ENCODE measurements at places on chromosomes 5 and 9.

DNA sequence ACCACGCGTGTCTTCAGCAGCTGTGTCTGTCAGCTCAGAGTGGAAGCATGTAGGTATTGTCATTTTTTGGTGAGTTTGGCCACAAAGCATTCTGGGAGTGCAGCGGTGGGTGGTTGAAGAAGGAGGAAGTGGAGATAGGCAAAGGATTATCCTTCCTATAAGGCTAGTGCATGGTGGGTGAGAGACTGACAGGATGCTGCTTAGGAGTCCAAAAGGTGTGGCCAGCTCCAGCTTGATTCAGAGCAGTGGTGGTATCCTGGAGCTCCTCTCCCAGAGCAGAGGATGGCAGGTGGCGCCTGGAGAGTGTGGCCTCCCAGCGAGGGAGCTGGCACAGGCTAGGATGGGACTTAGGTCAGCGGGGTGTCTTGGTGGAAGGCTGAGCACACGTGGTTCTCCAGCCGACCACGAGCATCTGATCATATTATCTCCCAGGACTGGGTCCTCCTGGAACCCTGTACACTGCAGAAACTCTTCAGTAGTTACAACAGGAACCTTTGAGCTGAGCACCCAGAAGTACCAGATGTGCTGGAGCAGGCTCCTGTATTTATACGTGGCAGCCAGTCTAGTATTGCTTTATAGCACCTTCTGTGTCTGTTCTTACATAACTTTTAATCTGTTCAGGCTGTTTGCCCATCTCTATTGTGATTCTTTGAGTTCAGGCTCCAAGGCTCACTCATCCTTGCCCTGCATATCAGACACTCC, 29.6 kb downstream of the MAML1 start:
- no peak for DNase-seq

- no peak for DNase-seq
These were observed 1.2 kb upstream of the DMRT1 start for GRCh38 chr9:840343-840742.

DNA sequence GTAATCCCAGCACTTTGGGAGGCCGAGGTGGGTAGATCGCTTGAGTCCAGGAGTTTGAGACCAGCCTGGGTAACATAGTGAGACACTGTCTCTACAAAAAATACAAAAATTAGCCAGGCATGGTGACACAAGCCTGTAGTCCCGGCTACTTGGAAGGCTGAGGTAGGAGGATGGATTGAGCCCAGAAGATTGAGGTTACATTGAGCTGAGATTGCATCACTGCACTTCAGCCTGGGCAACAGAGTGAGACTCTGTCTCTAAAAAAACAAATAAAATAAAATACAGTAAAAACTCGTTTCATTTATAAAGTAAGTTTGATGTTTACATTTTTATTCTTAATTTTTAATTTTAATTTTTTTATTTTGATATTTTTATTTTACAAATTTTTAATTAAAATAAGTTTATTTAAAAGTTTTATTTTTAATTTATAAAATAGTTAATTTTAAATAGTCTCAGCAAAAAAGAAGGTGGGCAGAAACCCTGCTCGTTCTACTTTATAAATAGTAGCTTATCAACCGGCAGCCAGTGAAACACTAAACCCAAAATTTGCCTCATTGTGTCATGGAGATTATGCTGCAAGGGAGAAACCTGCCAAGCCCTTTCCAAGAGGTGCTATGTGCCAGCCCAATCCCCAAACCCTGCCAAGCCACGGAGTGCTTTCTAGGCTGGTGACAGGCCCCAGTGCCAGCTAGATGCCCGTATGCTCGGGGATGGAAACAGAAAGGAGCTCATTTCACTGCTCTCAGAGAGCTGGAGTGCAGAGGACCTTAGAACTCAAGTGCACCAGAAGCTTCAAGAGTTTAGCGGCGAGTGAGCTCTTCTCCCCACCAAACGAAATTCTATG, 38.9 kb downstream of the SERINC5 start:
- DNase-seq: peak; percentile 88

DNA sequence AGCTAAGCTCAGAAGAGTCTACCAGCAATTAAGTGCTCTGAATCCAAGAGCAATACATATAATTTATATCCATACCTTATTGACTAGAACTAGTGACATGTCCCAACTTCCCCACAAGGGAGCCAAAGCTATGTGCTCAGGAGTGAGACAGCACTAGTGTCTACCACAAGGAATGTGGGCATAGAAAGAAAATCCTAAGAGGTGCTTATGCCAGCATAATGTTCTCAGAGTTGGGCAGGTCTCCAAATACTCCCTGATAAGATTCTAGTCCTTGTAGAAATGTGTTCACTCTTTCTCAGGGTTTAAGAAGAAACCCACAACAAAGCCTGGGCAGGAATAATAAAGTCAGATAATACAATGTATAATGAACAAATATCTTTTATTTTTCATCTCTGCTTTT, 275.1 kb downstream of the BRINP1 start:
- no peak for DNase-seq

DNA sequence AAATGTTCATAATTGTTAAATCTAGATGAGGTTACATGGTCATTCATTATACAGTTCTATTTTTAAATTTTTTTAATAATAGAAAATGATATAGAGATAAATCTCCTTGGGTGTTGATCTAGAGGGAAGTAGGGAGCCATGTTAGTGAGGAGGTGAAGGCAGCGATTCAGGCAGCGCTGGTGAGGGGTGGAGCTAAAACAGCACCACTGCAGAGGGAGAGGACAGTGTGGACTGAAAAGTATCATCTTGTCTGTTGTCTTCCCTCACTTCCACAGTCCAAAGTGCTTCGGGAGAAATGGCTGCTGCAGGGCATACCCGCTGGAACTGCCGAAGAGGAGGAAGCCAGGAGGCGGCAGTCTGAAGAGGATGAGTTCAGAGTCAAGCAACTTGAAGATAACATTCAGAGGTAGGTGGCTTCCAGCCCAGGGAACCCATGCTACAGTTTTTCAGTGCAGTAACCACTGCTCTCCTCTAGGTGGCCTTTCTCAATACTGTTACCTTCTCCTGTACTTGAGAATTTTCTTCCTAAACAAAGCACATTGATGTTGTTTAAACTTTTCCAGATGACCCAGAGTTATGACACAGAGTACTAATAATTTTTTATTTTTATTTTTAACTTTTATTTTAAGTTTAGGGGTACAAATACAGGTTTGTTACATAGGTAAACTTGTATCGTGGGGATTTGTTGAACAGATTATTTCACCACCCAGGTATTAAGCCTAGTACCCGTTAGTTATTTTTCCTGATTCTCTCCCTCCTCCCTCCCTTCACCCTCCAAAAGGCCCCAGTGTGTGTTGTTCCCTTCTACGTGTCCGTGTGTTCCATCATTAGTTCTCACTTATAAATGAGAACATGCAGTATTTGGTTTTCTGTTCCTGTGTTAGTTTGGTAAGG, 100.5 kb downstream of the PALM2AKAP2 start:
- no peak for DNase-seq

GRCh38 chr9:11758016-11758415, 935.2 kb upstream of the TYRP1 start:
- no peak for DNase-seq

- DNase-seq: no peak
These were observed 142.9 kb downstream of the AOPEP start for GRCh38 chr9:94869415-94869843.

GRCh38 chr9:71725590-71726338, 42.5 kb downstream of the CEMIP2 start:
- no peak for DNase-seq

DNA sequence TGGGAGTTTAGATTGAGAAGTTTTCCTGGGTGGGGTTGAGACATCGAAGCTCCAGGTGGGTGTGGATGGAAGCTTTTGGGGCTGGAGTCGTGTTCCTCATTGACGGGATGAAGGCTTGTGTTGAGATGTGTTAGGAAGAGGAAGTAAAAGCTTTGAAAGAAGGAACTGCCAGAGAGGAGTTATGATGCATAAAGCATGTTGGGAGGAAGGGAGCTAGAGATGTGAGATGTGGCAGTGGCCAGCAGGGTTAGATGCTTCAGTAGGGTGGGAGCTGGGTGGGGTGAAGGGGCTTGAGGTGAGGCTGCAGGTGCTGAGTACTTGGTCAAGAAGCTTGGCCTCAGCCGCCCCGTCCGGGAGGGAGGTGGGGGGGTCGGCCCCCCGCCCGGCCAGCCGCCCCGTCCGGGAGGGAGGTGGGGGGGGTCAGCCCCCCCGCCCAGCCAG, 56.7 kb downstream of the HSPA4 start:
- DNase-seq: no peak

All from NCI-H1092 (cell line).